ENCODE measurements at places on chromosomes 6 and 20.
A peak's percentile ranks its signal among the peaks of the same experiment; 100 is the strongest.

GRCh38 chr6:87124074-87124473 lies 29.2 kb upstream of the CGA start:
- no peak for DNase-seq
- H3K27ac ChIP-seq = no peak overlapping the region
- H3K4me1 ChIP-seq = no peaks in the 10 kb centered on the region
- H3K27me3 ChIP-seq = peaks cover 5% of the 10 kb centered on the region
- no peak overlapping the region for H3K4me3 ChIP-seq
- H3K36me3 ChIP-seq = no peaks in the 10 kb centered on the region

DNA sequence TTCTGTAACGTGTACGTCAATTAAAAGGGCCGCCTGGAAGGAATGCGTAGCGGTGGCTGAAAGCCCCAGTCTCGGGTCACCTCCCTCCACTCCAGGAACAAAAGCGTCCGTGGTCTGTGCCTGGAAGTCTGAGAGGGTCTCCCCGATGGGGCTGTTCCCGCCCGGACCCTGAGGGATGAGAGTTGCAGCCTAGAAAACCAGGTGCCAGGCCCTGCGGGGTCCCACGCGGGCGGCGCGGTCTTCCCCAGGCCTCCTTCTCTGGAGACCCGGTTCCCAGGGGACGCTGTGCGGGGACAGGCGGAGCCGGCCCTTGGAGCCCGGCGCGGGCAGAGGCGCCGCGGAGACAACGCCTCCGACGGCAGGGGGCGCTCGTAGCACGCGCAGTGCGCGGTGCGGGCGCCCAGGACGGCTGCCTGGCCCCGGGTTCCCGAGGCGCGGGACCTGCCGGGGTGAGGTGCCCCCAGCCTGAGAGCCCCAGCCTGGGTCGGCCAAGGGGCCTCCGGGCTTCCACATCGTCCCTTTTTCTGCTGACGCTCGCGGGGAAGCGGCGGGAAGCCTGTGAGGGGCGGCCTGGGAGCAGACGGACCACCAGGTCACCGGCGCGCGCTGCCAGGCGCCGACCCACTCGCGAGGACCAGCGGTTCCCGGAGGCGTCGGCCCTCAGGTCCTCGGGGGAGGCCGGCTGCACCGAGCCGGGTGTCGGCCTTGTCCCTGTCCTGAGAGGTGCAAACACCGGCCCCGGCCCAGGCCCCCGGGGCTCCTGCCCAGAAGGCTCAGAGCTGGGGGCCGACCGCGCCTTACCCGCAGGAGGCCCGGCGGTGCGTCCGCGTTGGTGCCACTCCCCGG lies 5.3 kb upstream of the FOXC1 start:
- peaks cover 13% of the 10 kb centered on the region for H3K4me1 ChIP-seq
- DNase-seq = peak; percentile 37
- H3K4me3 ChIP-seq = no peak overlapping the region
- H3K27ac ChIP-seq = no peak overlapping the region
- peaks cover 84% of the 10 kb centered on the region for H3K27me3 ChIP-seq

DNA sequence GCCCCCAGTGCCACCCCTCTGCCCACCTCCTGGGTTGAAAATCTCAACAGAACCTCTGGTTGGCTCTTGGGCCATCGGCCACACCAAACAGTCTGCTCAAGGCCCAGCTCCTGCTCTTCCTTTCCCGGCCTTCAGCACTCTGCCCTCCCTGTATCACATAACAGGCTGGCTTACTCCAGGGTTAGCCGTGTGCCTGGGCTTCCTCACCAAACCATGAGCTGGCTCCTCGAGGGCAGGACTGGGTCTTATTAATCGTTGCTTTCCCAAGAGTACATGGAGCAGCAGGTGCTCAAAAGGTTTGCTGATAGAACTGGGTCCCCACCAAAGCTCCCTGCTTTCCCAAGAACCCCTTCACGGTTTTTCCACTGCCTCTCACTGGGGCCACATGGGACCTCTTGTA lies 12.7 kb upstream of the FAM83C start:
- H3K27ac ChIP-seq = no peak overlapping the region
- no peaks in the 10 kb centered on the region for H3K27me3 ChIP-seq
- peaks cover 32% of the 10 kb centered on the region for H3K4me1 ChIP-seq
- DNase-seq = no peak

DNA sequence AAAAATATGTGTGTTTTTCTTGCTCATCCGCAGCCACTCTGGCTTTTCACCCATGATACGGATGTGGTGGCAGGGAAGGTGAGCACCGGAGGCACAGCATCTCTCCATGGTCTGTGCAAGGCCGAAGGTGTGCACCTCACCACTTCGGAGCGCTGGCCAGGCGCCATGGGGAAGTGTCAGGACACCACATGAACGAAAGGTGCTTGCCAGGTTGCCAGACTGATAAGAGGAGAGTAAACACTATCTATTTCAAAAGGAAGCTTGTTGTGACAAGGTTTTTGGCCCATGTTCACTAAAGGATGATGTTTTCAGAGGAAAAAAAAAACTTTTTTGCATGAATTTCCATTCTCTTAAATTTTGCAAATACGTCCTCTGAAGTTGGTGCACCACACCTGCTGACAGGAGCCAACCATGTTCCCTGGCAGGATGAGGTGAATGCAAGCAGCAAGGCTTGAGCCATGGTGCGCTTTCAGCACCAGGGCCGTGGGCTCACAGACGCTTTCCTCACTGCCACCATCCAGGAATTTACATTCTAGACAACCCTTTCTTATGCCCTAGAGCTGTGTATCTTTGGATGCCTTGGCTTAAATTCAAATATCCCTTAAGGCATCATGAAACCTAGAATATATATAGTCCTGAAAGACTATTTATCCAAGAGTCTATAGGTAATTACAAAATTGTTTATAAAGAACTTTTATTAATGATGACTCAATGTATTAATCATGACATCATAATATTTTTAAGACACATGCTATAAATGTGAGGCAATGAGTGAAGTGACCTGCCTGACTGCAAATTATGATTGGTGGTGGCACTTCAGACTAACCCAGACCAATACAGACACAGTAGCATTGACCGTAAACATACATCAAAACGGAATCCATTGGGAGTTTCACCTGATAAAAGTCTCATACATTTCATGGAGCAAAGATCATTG lies 234.5 kb downstream of the TFAP2A start:
- H3K27ac ChIP-seq = no peak overlapping the region
- DNase-seq = no peak
- H3K4me1 ChIP-seq = no peaks in the 10 kb centered on the region
- H3K27me3 ChIP-seq = no peaks in the 10 kb centered on the region
- H3K36me3 ChIP-seq = no peaks in the 10 kb centered on the region

DNA sequence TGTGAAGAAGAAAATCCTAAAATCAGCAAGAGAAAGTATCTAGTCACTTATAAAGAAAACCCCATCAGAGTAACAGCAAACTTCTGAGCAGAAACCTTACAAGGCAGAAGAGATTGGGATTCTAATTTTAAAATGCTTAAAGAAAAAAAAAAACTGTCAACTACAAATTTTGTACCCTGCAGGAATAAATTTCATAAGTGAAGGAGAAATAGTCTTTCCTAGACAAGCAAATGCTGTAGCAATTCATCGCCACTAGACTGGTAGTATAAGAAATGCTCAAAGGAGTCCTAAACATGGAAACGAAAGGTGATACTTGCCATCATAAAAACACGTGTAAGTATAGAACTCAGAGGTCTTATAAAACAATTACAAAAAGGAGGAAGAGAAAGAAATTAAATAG lies 54.4 kb downstream of the PDSS2 start:
- no peak overlapping the region for H3K4me3 ChIP-seq
- peaks cover 15% of the 10 kb centered on the region for H3K36me3 ChIP-seq
- no peaks in the 10 kb centered on the region for H3K27me3 ChIP-seq
- H3K27ac ChIP-seq = no peak overlapping the region
- no peak for DNase-seq

GRCh38 chr6:129453073-129453472 lies 256.9 kb downstream of the ARHGAP18 start:
- DNase-seq = no peak
- peaks cover 5% of the 10 kb centered on the region for H3K36me3 ChIP-seq
- peaks cover 47% of the 10 kb centered on the region for H3K4me1 ChIP-seq
- H3K4me3 ChIP-seq = no peak overlapping the region

DNA sequence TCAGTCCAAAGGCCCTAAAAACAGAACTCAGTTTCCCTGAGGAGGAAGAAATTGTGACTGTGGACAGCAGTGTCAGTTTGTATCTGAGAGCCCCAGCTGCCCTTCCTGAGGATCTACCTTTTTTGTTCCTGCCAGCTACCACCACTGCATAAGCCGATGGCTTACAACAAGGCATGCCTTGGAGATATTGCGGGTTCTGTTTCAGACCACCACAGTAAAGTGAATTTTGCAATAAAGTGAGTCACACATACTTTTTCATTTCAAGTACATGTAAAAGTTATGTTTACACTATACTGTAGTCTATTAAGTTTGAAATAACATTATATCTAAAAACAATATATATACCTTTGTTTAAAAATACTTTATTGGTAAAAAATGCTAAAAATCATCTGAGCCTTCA lies 9.6 kb upstream of the CST3 start:
- no peak overlapping the region for H3K27ac ChIP-seq
- H3K36me3 ChIP-seq = no peaks in the 10 kb centered on the region
- no peaks in the 10 kb centered on the region for H3K4me1 ChIP-seq

- no peaks in the 10 kb centered on the region for H3K4me1 ChIP-seq
- no peak overlapping the region for H3K27ac ChIP-seq
- H3K4me3 ChIP-seq = no peak overlapping the region
- H3K36me3 ChIP-seq = no peaks in the 10 kb centered on the region
- H3K27me3 ChIP-seq = peaks cover 2% of the 10 kb centered on the region
Observed at GRCh38 chr6:86978251-86978650, 40.9 kb downstream of the HTR1E start.

GRCh38 chr20:41017448-41018042 lies 11.1 kb upstream of the TOP1 start:
- H3K36me3 ChIP-seq = peaks cover 2% of the 10 kb centered on the region
- H3K27ac ChIP-seq = no peak overlapping the region
- H3K4me1 ChIP-seq = peaks cover 10% of the 10 kb centered on the region
- peaks cover 3% of the 10 kb centered on the region for H3K27me3 ChIP-seq

- no peak overlapping the region for H3K27ac ChIP-seq
- H3K27me3 ChIP-seq = peaks cover 4% of the 10 kb centered on the region
- H3K4me1 ChIP-seq = no peaks in the 10 kb centered on the region
- no peak overlapping the region for H3K4me3 ChIP-seq
Observed at GRCh38 chr6:53124131-53124800, 24.4 kb downstream of the GCM1 start.

- no peaks in the 10 kb centered on the region for H3K4me1 ChIP-seq
- DNase-seq = no peak
- no peak overlapping the region for H3K4me3 ChIP-seq
- H3K27me3 ChIP-seq = no peaks in the 10 kb centered on the region
Observed at GRCh38 chr6:115323001-115323400, 737.7 kb downstream of the FRK start.

DNA sequence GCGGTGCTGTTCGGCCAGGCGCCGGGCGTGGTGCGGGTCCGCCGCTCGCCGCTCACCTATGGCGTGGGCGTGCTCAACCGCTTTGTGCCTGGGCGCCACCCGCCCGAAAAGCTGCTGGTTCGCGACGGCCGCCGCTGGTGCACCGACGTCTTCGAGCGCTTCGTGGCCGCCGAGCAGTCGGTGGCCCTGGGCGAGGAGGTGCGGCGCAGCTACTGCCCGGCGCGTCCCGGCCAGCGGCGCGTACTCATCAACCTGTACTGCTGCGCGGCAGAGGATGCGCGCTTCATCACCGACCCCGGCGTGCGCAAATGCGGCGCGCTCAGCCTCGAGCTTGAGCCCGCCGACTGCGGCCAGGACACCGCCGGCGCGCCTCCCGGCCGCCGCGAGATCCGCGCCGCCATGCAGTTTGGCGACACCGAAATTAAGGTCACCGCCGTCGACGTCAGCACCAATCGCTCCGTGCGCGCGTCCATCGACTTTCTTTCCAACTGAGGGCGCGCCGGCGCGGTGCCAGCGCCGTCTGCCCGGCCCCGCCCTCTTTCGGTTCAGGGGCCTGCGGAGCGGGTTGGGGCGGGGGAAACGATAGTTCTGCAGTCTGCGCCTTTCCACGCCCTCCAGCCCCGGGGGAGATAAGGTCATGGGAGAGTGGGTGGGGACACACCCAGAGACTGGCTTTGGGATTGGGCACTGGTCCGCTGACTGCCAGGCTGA lies 15.7 kb downstream of the ADISSP start:
- peaks cover 1% of the 10 kb centered on the region for H3K36me3 ChIP-seq
- H3K4me1 ChIP-seq = peaks cover 7% of the 10 kb centered on the region
- peak; percentile 14 for DNase-seq
- H3K27ac ChIP-seq = no peak overlapping the region
- H3K27me3 ChIP-seq = no peaks in the 10 kb centered on the region

DNA sequence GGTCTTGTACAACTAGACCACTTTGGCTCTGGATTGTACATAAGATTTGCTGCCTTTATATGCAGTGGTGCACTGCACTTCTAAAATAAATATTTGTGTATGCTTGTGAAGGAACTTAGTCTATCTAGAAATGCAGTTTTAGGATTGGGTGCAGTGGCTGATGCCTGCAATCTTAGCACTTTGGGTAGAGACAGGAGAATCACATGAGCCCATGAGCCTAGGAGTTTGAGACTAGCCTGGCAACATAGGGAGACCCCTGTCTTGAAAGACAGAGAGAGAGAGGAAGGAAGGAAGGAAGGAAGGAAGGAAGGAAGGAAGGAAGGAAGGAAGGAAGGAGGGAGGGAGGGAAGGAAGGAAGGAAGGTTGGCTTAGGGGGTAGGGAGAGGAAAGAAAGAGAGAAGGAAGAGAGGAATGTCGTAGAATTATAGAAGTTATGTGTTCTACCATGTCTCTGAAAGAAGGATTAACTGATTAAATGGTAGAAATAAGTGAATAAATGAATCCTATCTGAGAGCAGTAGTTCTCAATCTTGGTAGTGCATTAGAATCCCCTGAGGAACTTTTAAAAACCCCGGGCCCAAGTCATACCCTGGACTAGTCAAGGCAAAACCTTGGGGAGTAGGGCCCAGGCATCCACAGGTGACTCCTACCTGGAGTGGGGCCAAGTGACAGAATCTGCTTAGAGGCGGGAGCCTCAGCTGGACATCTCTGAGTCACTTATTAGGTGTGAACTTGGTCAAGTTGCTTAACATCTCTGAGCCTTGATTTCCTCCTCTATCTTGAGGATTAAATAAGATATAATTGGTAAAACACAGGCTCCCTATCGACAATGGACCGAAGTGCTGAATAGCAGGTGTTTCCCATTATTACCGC lies 130.3 kb downstream of the ZNF217 start:
- no peaks in the 10 kb centered on the region for H3K4me1 ChIP-seq
- DNase-seq = no peak
- no peaks in the 10 kb centered on the region for H3K27me3 ChIP-seq
- no peak overlapping the region for H3K27ac ChIP-seq
- no peak overlapping the region for H3K4me3 ChIP-seq

- peaks cover 5% of the 10 kb centered on the region for H3K27me3 ChIP-seq
- H3K4me3 ChIP-seq = no peak overlapping the region
- H3K36me3 ChIP-seq = peaks cover 28% of the 10 kb centered on the region
- no peak overlapping the region for H3K27ac ChIP-seq
- DNase-seq = no peak
Observed at GRCh38 chr6:119459207-119459974, 109.8 kb upstream of the MAN1A1 start.
